ENCODE measurements at places on chromosomes 12 and 14.

DNA sequence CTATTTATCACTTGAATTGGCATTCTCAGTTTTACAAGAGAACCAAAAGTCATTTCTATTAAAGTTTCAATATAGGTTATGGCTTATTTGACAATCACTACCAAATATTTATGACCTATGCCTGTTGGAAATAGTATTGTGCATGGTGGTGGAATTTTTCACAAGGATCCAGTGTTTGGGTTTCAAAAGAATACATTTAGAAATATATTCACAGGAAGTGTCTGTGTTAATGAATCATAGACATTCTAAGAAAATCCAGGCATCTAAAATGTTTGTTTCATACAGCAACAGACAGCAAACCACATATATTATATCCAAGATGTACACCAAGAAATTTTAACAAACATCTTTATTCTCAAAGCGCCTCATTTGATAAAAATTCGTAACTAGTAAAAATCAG, 92.7 kb downstream of the MED13L start:
- no peak for DNase-seq

DNA sequence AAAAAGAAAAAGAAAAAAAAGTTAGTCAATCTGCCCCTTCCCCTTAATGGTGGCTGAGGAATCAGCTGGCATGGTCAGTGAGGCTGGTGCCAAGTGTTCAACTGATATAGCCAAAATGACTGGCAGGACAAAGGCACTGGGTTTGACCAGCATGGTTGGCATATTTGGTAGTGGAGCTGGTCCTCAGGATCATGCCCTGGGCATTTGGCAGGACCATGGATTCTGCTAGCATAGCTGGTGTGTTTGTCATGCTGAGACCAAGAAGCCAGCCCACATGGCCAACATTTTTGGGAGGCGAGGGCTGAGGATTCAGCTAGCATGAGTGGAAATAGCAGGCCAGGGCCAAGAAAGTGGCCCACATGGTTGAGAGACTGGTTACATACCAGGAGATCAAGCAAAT, 136.5 kb downstream of the FBXL14 start:
- no peak for DNase-seq

DNA sequence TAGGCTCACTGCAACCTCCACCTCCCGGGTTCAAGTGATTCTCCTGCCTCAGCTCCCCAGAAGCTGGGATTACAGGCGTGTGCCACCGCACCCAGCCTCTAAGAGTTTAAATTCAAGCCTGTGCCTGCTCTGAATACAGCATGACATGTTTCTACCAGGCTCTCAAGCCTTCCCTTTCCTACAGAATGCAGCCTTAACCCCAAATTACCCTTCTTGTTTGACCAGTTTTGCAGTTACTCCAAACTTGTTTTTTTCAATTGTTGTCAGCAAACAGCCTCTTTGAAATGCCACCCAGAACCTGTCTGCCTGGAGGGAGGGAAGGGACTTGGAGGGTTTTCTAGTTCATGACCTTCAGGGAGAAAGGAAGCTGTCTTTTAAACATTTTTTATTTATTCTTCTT, 15.4 kb downstream of the GLTP start:
- DNase-seq = no peak

DNA sequence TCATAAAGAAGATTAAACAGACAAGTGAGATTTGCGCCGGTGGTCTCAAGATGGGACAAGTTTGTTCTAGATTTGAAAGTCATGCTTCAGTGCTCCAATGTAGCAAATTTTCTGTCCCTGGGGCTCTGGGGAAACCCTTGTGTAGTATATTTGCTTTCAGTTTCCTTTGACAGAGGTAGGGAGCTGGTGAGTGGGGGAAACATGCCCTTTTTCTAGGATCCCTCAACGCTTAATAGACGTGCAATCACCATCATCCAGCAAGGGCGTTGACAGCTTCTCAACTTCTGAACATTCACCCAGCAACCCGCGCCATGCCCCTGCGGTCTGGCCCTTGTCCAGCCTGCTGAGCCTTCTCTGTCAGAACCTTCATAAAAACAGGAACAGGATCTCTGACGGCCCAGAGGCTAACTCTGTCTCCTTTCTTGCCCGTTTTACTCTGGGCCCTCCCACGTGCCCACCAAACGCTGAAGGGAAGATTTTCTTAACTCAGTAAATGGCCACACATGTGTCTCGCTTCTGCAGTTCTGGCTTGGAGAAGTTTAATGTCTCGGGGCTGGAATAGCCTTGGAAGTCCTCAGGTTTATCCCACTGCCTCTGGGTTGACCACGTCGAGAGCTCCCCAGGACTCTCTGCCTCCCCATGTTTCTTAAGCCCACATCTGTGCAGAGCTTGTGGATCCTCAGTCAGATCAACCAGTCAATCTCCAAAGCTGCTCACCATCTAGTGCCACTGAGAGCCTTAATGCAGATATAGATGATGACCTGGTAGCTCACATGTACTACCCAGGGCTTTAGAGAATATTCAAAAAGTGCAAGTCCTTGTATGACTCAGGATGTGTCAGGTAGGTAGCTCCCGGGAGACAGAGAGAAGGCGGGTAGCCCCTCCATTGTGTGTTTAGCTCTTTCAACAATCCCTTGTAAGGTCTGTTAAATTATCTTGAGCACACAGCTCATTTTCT, 58.1 kb upstream of the CCND2 start:
- peak; percentile 24 for DNase-seq

DNA sequence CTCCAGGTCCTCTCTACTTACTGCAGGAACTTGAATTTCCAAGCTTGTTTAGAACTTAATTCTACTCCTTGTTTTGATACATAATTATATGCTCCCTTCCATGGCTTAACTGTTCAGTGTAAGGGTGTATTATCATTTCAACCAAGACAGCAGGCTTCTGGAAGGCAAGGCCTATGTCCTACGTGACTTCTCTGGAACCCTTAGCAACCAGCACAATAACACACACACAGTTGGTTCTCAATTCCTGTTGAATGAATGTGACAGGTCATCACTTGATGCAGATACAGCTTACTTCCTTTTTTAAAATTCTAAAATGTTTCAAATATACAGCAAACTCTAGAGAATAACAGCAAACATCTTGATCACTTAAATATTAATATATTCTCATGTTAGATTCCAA, 77.7 kb upstream of the COCH start:
- DNase-seq = no peak

DNA sequence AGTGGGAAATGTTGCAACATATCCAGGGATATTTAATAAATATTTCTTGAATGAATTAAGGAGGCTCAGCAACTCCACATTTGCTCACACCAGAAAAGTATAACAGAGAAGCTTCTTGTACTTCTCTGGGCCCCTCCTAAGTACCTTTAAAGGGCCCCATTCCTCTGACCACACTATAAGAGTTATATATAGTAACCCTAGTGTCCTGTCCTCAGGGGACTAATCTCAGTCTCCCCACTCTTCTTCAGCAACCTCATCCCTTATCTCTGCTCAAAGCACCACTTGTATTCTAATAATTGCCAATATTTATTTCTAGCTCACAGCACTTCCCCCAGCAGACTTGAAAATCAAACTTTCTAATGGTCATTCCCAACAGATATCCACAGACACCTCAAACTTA, 237.1 kb downstream of the GXYLT1 start:
- DNase-seq = no peak

GRCh38 chr12:15423629-15424028, 101.3 kb downstream of the PTPRO start:
- no peak for DNase-seq

- DNase-seq = no peak
Measured at GRCh38 chr12:123801573-123802178, 39.6 kb downstream of the DNAH10 start.

DNA sequence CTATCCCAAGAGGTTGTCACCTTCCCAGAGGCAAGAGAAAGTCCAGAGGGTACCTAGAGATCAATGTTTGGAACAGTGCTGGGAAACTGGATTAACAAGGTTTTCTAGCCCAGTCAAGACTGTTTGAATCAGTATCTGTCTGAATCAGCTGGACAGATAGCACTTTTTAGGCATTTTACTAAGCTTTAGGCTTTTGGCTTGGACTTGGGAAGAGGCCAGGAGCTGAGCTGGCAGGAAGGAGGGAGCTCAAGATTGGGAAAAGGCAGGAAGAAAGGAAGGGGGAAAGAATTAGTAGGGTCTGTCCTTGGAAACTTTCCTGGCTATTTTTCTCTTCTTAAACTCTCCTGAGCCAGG, 8.3 kb downstream of the IKZF4 start:
- DNase-seq = no peak

DNA sequence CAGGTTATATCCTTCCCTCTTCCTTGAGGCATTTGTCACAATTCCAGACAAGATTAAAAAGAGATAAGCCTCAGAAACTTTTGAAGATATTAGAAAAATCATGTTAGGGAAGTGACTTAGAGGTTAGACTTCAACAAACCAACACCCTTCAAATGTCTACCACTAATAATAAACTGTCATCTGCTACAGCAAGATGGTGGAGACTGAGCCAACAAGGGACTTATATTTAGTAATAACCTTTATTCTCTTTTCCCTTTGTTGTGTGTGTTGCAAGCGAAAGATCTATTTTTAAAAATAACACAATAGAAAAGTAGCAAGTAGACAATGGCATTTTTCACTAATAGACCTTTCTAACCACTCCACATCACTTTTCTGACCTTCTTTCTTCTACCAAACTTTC, 28.6 kb downstream of the PRICKLE1 start:
- no peak for DNase-seq

GRCh38 chr12:50728841-50729240, 35.1 kb upstream of the ATF1 start:
- no peak for DNase-seq

DNA sequence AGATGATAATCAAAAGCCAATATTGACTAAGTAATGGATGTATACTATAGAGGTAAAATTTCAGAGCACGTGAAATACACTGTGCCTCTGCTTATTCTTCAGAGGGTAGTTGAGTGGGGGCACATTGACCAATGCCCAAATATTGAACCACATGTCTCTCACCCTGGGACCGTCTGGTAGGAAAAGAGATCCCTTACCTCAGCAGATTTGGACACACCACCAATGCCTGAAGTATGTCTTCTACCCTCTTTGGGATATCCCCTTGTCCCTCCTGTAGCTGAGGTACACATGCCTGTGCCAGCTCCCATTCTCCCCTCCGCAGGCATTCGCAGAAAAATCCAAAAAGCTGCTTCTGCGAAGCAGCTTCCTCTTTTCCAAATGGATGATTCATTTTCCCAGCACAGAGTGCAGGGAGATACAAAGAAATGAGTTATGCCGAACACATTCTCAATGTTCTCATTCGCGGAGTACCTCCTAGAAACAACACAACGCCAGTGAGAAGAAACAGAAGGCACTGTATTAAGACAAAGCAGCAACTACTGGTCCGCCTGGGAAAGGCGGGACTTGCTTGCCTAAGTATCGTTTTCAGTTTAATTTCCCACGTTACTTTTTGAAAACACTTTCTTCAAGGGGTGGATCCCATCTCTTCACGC, 691 bp downstream of the ZFYVE26 start:
- DNase-seq = no peak

GRCh38 chr12:120229071-120229486, 28.2 kb upstream of the RPLP0 start:
- DNase-seq = no peak

DNA sequence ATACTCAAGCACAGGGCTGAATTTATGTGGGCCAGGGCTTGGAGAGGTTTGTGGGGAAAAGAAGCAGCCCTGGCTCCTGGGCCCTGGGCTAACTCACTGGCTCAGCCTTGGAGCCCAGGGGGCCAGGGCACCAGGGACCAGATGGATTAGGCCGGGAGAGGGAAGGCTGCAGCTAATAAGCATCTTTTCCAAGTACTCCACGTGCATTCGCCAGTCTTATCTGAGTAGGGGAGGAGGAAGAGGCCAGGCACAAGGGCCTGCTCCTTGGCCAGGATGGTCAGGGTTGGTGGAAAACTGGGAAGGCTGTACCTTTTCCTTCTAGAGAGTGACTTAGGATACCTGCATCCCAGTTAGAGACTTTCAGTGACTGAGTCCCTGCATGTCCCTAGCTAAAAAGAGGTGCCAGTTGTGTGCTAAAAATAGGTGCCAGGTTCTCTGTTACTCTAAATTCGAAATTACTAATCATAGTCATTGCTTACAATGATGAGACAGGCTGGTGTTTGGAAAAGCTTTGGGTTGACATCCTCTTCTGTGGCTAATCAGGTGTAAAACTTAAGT, 1.3 kb downstream of the GLRX5 start:
- DNase-seq = no peak

DNA sequence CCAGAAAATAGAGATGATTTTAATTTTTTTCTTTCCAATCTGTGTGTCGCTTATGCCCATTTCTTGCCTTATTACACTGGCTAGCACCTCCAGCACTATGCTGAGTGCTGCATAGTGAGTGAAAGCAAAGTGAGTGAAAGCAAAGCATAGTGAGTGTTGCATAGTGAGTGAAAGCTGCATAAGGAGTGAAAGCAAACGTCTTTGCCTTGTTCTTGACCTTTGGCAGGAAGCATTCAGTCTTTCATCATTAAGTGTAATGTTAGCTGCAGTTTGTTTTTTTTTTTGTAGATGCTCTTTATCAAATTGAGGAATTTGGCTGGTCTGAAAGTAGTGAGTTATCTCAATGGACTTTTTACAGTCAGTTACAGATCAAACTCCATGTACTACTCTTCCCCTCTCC, 6.9 kb upstream of the CORO1C start:
- DNase-seq = no peak

GRCh38 chr12:117792471-117792870, 176.3 kb downstream of the KSR2 start:
- peak; percentile 57 for DNase-seq

- no peak for DNase-seq
Measured at GRCh38 chr14:38238332-38238731, 17.6 kb downstream of the CLEC14A start.

GRCh38 chr12:78179346-78179745, 348.7 kb downstream of the NAV3 start:
- DNase-seq = peak; percentile 25

GRCh38 chr14:34003691-34004090, 52.8 kb upstream of the EGLN3 start:
- DNase-seq = no peak

DNA sequence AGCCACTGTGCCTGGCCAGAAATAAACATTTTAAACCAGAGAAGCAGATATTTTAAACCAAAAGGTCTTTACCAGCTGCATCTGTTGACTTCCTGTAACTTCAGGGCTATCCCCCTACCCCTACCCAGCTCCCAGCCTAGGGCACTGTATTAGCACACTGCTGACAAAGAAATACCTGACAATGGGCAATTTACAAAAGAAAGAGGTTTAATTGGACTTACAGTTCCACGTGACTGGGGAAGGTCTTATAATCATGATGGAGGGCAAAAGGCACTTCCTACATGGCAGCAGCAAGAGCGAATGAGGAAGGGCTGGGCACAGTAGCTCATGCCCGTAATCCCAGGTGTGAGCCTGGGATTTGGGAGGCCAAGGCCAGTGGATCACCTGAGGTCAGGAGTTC, 26.0 kb downstream of the GEMIN2 start:
- DNase-seq = no peak

- no peak for DNase-seq
Measured at GRCh38 chr14:93475471-93475870, 44.7 kb downstream of the UNC79 start.

- DNase-seq = no peak
Measured at GRCh38 chr14:71616013-71616412, 316.2 kb upstream of the RGS6 start.

GRCh38 chr14:102939820-102940561, 17.5 kb downstream of the AMN start:
- DNase-seq = no peak

Measured in head of caudate nucleus (tissue), 42 donors.